ENCODE measurements at places on chromosomes 5 and 9. TPM values are rescaled to one million over a fixed set of nuclear protein-coding genes. Genes with fewer than 3 reads are reported as not detected.

MARVELD2 gene
- 16.2 TPM for total RNA-seq

ST8SIA4 gene
- 2.4 TPM for total RNA-seq

HTR4 gene
- not detected for total RNA-seq

RPP25L gene
- 15.6 TPM for total RNA-seq

Measured in PC-9 (cell line).